ENCODE measurements at places on chromosomes 11 and 22.
A peak's percentile ranks its signal among the peaks of the same experiment; 100 is the strongest.

DNA sequence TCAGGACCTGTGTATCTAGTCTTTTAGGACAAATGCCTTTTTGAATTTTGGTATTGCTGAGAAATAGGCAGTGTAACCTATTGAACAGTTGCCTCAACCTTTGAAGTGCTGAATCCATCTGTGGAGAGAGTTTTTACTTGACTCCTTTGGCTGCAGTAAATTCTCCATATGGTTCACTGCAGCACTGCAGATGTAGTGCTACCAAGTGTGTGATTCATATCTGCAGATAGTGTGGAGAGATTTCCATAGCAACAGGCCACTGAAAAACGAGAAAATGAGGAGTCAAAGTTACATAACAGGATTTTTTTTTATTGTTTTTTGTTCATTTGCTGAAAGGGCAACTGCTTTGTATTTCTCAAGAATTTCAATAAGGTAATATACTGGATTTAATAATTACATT, 356.1 kb downstream of the RAB38 start:
- DNase-seq, result no peak

GRCh38 chr11:63888170-63889086, 28.5 kb downstream of the RCOR2 start:
- DNase-seq, result peak; percentile 63

- DNase-seq, result no peak
Measured at GRCh38 chr11:28488336-28488735, 380.1 kb downstream of the METTL15 start.

DNA sequence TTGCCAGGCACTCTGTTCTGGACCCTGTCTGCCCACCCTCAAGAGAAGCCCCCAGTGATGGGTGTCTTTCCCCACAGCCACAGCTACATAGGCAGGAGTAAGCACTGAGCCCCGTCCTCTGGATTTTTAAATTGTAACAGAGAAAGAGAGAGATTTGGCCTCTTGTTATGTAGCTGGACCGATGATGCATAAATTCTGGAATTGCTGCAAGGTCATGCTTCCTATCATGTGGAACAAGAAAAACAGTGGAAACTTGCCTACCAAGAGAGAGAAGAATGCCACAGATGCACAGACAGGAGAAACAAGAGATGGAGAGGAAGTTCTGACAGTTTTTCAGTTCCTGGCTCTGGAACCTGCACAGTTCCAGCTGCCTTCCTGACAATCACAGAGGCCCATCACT, 150.2 kb downstream of the ETS1 start:
- no peak for DNase-seq

- no peak for DNase-seq
Measured at GRCh38 chr22:28986366-28986765, 75.3 kb downstream of the C22orf31 start.

Measured in hematopoietic multipotent progenitor cell treated with erythropoietin and hydrocortisone succinate and interleukin-3 and kit ligand, for 15 days (in vitro differentiated cells).